CD14-positive monocyte (primary cell): ENCODE measurements at places on chromosomes 12 and 14.

- DNase-seq: no peak
Observed at GRCh38 chr12:132471858-132472255, 18.1 kb upstream of the FBRSL1 start.

DNA sequence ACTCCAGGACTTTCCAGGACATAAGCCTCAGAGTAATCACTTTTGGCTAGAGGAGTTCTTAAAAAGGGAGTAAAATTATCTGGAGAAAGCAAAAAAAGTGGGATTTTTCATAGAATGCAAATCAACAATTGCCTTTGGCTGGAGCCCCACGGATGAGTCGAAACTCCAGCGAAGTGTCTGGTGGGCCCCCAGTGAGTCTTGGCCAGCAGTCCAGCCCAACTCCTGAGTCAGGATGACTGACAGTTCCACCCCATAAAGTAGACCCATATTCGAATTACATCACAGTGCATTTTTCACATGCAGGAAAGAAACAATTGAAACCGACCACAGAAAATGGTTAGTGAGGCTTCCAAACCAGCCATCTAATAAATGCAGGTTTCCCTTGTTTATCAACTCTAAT, 265.7 kb downstream of the BCL11B start:
- no peak for DNase-seq

- no peak for DNase-seq
Observed at GRCh38 chr14:73715707-73716106, 1.5 kb upstream of the PNMA1 start.

DNA sequence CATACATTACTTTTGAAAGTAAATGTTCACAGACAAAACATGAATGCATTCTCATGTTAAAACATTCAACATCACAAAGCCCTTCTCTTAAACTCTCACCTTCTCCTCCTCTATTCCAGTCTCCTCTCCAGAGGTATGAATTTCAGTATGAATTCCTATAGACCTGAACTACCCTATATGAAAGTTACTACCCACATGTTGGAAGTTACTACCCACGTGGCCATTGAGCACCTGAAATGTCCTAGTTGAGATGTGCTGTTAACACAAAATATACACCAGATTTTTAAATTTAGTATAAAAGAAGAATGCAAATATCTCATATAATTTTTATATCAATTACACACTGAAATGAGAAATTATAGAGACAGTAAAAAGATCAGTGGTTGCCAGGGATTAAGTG, 60.2 kb downstream of the PAX9 start:
- no peak for DNase-seq

DNA sequence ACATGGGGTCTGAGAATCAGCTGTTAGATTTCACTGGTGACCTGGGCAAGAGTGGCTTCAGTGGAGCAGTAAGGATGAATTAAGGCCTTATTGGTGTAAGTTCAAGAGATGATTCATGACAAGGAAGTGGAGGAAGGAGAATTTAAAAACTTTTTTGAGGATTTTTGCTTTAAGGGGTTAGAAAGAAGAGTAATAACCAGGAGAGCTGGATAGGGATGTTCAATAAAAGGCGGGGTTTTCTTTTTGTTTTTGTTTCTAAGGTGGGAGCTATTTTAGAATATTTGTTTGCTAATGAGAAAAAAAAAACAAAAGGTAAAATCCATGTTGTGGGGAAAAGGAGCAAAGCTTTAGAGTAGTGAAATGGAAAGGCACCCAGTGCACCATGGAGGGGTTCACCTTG, 15.2 kb upstream of the TUBA1B start:
- no peak for DNase-seq

- no peak for DNase-seq
Observed at GRCh38 chr12:27984275-27984674, 11.7 kb upstream of the PTHLH start.

- no peak for DNase-seq
Observed at GRCh38 chr14:68076451-68076850, 256.9 kb downstream of the RAD51B start.

DNA sequence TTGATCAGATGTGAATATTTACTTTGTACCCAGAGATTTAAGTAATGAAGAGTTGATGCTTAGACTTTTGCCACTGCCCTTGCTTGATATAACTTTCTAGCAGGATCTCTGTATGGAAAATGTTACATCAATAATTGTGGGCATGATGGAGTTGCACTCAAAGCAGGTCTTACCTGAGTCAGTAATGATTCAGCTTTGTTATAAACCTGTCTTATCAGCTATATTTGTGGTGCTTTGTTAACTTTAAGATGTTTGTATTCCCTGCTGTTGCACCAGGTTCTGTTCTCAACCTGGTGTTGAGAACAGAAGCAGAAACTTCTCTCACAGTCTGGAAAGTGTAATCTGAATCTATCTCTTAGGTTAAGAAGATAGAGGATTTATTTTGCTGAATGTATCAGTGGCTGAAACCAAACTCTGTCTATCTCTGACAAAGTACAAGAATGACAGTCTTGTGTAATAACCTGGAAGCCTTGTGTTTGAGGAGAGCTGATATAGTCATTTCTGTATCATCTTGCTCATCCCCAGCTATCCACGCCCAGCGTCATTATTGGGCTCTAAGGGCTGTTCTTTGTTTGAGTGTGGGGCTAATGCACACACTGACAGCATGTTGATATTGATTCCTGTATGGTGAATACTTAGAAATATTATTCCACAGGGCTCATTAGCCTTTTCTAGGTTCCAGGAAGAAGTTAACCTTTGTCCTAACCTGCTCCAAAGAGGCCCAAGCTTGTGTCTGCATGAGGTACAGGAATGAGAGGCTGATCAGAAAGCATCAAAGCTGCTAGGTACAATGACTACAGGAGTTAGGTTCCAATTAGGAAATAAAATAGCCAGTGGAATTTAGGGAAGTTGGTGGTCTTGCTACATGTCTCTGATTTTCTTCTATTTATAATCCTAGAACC, 3.6 kb downstream of the AKAP6 start:
- DNase-seq: no peak

- no peak for DNase-seq
Observed at GRCh38 chr14:100386121-100386520, 63.0 kb downstream of the SLC25A47 start.

GRCh38 chr14:85545738-85546137, 15.8 kb downstream of the FLRT2 start:
- DNase-seq: no peak

GRCh38 chr14:53570411-53571387, 385.9 kb downstream of the BMP4 start:
- DNase-seq: no peak

GRCh38 chr12:19058235-19059021, 71.1 kb upstream of the PLEKHA5 start:
- DNase-seq: no peak

GRCh38 chr12:9881246-9881645, at the start of gene KLRF2:
Gene KLRF2 (plus strand): TSS chr12:9881489. CDS start chr12:9881596, 107 bp downstream.
- DNase-seq: no peak

- DNase-seq: peak; percentile 35
Observed at GRCh38 chr12:53495903-53496751, 3.1 kb downstream of the MAP3K12 start.

DNA sequence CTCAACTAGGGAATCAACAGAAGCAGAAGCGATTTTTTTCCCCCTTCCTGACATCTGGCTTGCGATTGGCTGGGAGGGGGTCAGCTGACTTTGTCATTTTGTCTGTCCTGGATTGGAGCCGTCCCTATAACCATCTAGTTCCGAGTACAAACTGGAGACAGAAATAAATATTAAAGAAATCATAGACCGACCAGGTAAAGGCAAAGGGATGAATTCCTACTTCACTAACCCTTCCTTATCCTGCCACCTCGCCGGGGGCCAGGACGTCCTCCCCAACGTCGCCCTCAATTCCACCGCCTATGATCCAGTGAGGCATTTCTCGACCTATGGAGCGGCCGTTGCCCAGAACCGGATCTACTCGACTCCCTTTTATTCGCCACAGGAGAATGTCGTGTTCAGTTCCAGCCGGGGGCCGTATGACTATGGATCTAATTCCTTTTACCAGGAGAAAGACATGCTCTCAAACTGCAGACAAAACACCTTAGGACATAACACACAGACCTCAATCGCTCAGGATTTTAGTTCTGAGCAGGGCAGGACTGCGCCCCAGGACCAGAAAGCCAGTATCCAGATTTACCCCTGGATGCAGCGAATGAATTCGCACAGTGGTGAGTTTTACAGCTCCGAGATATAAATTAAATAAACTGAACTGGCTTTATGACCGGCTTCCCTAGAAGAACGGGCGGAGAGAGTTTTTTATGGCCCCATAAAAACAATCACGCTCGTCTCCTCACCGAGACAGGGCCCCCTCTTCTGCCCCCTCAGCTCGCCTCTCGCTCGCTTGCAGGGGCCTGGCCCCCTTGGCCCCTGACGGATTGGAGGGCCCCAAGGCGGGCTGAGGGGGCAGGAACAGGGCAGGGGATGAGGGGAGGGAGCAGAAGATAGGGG, at the start of gene HOXC6:
Gene HOXC6, plus strand, starts transcription at position 127 of the 888 bp plus-strand sequence. Its CDS starts 82 bp downstream, at position 209.
- no peak for DNase-seq

DNA sequence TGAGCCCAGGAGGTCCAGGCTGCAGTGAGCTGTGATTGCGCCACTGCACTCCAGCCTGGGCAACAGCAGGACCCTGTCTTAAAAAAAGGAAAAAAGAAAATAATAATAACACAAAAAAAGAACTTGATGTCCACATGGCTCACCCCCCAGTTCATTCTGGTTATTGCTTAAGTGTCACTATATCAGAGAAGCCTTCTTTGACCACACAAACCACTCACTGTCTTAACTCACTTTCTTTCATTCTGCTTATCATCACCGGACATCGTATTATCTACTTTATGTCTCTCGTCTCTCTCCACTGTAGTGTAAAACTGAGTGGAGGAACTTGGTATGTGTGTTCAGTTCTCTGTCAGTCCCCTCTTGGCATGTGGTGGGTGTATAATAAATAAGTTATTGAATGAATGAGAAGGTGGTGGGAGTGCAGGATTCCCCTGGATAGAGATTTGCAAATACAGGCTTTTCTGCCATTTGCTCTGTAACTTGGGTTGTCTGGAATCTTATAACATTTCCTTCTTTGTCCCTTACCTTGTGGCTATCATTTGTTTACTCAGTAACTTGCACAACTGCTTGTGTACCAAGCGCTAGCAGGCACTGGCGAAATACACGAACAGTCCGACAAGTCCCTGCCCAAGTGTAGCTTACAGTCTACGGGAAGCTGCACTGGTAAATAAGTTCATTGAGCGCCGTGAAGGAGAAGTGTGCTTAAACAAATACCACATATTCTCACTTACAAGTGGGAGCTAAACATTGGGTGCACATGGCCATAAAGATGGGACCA, 86.6 kb upstream of the TRAF3 start:
- DNase-seq: no peak

GRCh38 chr12:105910030-105910429, 228.7 kb downstream of the NUAK1 start:
- no peak for DNase-seq

DNA sequence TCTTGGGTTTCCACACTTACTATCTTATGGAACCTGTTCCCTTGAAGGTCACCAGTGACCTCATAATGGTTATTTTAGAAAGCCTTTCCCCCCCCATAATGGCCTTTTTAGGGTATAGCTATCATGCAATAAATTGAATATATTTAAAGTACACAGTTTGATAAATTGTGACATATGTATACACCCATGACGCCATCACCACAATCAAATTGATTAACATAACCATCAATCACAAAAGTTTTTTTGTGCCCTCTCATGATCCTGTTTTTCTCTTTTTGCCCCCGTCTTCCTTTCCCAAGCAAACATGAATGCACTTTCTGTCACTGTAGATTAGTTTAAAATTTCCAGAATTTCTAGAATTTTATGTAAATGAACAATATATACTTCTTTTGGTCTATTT, 28.7 kb upstream of the OR4E1 start:
- no peak for DNase-seq

DNA sequence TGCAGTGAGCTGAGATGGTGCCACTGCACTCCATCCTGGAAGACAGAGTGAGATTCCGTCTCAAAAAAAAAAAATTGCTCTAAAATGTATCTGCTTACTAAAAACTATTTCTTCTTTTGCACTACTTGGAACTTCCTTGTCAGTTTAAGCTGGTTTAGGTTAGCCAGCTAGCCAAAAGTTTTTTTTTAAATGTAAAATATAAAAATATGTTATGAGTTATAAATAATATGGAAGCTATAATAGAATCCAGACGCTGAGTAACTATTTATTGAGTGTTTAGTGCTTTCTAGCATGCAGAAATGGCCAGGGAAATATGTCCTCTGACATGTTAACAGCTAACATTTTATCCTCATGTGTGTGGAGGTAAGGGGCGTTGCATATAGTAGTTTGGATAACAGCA, 85.6 kb downstream of the PLEKHA5 start:
- no peak for DNase-seq

DNA sequence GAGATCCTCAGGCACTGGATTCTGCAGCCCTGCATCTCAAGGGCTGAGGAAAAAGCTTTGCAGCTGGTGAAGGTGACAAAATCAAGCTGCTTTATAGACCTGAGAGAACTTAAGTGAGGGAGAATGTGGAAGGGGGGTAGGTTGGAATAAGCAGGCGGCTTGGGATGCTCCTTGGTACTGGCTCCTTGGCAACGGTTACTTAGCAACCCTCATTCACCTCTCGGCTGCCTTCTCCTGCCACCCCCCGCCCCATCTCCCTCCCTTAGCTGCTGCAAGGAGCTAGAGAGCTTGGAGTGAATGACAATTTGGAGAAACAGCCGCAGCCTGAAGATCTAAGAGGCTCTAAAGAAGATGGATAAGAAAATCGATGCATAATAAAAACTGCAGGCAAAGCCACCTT, 44.1 kb upstream of the CISTR start:
- no peak for DNase-seq

DNA sequence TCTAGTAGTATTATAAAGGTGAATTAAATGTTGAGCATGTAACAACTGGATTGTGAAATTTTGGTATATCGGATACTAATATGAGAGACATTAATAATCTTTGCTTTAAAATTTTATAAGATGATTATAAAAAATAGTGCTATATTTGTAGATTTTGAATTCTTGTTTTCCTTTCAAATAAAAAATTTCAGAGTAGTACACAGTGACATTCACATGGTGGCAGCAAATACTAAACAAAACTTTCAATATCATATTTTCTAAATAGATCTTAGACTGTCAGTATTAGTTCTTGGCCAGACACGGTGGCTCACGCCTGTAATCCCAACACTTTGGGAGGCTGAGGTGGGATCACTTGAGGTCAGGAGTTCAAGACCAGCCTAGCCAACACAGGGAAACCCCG, 166.0 kb downstream of the NAV3 start:
- DNase-seq: no peak

DNA sequence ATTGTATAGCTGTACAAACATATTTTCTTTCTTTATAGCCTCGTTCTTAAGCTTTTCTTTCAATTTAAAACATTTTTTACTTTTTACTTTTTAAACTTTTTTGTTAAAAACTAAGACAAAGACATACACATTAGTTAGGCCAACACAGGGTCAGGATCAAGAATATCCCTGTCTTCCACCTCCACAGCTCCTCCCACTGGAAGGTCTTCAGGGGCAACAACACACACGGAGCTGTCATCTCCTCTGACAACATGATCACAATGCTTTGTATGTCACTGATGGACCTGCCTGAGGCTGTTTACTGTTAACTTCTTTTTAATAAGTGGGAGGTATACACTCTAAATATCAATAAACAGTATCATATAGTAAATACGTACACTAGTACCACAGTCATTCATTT, 191.3 kb downstream of the SYT10 start:
- DNase-seq: no peak

- no peak for DNase-seq
Observed at GRCh38 chr14:69149461-69150244, 3.3 kb downstream of the DCAF5 start.
